Endothelial cell (in vitro differentiated cells): ENCODE measurements at places on chromosomes 1 and 21.

GRCh38 chr1:27099135-27099586 is 55.8 kb downstream of the SLC9A1 start:
- no peak for DNase-seq

DNA sequence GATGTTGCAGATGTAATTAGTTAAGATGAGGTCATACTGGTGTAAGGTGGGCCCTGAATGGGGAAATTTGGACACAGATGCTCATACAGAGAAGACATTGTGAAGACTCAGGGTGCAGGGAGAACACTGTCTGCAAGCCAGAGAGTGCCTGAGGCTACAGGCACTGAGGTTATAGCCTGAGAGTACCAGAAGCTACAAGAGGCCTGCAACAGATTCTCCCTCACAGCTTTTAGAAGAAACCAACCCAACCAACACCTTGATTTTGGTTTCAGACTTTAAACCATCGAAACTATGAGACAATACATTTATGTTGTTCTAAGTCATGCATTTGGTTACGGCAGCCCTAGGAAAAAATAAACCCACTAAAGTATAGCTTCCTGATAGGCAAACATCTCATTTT is 321.7 kb upstream of the USP25 start:
- no peak for DNase-seq

- no peak for DNase-seq
Measured at GRCh38 chr1:61241973-61242381, 159.6 kb downstream of the NFIA start.

DNA sequence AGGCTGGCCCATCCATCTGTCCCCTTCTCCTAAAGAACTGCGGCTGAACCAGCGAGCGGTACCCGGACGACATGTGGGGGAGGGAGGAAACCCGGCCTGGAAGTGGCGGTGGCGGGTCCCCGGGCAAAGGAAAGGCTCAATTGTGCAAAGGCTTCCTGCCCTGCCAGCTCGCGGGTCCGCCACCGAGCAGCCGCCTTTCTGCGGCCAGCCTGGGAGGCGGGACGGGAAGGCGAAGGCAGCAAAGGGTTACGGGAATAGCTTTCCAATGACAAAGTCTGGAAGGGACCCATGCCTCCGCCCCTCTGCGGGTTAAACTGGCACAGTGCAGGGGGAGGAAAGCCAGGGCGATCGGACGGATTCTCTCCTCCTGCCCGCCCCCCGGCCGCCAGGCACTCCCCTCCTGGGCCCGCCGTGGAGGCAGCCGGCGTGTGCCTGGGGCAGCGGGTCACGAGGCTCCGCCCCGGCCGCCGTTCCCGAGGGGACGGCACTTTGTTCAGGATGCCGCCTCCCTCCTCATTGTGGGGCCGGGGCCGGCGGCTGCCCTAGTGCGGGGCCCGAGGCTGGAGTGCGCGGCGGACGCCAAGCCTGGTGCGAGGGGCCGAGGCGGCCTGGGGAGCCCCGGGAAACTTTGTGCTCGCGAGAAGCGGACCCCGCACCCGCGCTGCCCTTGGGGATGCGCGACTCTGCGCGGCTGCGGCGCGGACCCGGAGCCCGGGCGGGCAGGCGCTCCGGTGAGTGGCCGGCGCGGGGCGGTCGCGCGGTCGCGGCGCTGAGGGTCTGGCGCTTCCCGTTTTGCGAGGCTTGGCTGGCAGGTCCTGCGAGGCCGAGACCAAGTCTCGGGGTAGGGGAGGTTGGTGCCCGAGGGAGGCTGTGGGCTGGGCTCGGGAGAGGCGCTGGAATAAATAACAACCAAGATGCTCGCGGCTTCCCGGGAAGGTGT is at the start of gene NAV1:
Gene NAV1 (plus strand): TSS at position 516 of the 940 bp plus-strand sequence. CDS start 83,758 bp downstream, outside the sequence.
- peak; percentile 83 for DNase-seq

- peak; percentile 65 for DNase-seq
Measured at GRCh38 chr1:202998836-202999750, 8.1 kb upstream of the TMEM183A start.

DNA sequence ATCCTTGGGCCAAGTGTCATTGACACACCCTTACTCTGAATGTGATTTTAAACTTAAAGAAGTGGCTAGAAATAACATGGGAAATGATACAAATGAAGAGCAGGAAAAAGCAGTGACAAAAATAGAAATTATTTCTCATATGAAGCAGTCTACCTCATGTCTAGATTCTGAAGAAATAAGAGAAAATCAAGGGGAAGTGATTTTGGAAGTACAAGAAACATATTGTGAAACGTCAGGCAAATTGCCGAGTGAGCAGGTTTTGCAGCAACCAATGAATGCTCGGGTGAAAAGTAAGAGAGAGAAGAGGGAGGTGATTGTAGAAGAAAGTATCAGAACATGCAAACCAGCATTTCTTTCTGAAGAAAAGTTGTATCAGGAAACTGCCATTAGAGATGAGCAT is 130.7 kb downstream of the MACF1 start:
- no peak for DNase-seq

- no peak for DNase-seq
Measured at GRCh38 chr1:41350055-41350378, 11.2 kb upstream of the FOXO6 start.

- DNase-seq = no peak
Measured at GRCh38 chr21:33799378-33800090, 116.1 kb downstream of the ATP5PO start.
